ENCODE measurements at places on chromosomes 11 and 22.

DNA sequence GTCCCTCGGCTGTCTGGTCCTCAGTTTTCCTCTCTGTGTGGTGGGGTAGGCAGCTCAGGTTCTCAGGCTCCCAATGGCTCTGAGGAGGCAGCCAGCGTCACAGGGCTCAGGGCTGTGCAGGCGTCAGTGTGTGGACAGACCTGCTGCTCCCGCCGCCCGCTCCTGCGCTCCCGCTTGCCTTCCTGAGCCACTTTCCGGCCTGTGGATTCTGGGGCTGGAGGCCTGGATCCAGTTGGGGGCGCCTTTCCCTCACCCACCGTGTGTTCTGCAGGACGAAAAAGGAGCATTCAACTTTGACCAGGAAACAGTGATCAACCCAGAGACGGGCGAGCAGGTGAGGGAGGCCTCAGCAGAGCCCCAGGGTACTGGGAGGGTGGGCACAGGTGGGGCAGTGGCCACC is 14.7 kb downstream of the DPP3 start:
- no peak for DNase-seq

DNA sequence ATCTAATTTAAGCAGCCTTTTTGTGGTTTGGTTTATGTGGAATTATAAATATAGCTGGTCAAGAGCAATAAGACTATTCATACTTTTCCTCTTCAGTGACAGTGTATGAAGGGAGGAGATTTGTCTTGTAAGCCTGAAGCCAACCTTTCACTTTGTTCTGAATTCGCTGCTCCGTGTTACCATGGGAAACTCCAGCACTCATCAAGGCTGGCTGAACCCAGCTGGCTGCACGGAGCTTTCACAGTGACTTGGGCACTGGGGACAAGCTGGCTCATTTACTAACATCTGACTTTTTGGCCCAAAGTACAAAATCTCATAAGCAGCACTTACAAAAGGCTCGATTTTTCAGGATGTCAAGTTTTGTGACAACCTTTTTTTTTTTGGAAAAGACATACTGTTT is 120.4 kb upstream of the GRIA4 start:
- no peak for DNase-seq

- DNase-seq, result no peak
These were observed 13.1 kb downstream of the CELSR1 start for GRCh38 chr22:46524203-46524740.

GRCh38 chr11:35970445-35970844 is 26.6 kb downstream of the LDLRAD3 start:
- DNase-seq, result no peak

DNA sequence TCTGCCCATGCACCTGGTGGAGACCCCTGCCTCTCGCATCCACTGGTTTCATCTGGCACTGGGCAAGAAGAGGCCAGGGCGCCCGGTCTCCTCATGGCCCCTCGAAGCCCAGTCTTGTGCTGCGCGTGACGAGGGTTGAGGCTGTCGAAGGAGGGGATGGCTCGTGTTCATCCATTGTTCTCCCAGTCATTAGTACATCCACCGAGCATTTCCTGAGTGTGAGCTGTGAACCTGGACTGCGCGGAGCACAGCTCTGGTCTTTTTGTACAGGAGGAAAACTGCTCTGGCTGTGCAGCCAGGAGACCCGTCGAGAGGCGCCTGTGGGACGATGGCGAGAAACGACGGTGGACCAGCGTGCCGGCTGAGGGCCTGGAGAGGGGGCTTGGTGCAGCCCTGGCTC is 6.8 kb downstream of the CACNA1I start:
- no peak for DNase-seq

- no peak for DNase-seq
These were observed 5.7 kb downstream of the SMTN start for GRCh38 chr22:31086703-31087330.

GRCh38 chr22:38890377-38890776 is 18.4 kb upstream of the CBX6 start:
- DNase-seq, result no peak

- no peak for DNase-seq
These were observed 45.5 kb downstream of the ARFGAP2 start for GRCh38 chr11:47131136-47131535.

- no peak for DNase-seq
These were observed 7.5 kb upstream of the APOBEC3A start for GRCh38 chr22:38949889-38950405.

- no peak for DNase-seq
These were observed 103.5 kb downstream of the MICAL2 start for GRCh38 chr11:12213883-12214282.

DNA sequence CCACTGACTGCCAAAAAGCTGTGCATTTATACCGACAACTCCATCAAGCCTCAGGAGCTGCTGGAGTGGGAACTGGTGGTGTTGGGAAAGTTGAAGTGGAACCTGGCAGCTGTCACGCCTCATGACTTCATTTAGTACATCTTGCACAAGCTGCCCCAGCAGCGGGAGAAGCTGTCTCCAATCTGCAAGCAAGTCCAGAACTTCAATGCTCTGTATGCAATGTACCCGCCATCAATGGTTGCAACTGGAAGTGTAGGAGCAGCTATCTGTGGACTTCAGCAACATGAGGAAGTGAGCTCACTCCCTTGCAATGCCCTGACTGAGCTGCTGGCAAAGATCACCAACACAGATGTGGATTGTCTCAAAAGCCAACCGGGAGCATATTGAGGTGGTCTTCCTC is at the start of gene SLC22A25:
Gene SLC22A25, minus strand, starts transcription at position 67 of the 400 bp plus-strand sequence. CDS start 13,947 bp downstream, outside the sequence.
- DNase-seq, result no peak

GRCh38 chr22:21952586-21953571 is at the start of gene PPM1F:
TSS of gene PPM1F (minus strand) at chr22:21952848. CDS start at chr22:21946048, 6,800 bp downstream.
- peak; percentile 50 for DNase-seq

- DNase-seq, result no peak
These were observed 9.9 kb upstream of the IGLL5 start for GRCh38 chr22:22877523-22878210.

DNA sequence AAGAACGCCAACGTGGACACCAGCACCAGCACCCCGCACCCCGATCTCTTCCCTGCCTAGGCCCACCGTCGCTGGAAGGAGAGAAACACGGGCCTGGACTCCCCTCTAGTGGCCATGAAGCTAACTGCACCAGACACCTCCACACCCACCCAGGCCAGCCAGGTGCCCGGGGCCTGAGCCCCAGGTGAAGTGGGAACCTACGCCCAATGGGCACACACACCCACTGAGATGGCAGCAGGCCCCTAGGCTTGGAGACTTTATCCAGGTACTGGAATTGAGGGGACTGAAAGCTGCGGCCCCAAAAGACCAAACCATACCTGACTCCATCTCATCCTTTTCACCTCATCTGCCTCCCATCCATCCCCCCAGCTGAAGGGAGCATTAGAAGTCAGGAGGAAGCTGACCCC is 81.0 kb downstream of the BUD13 start:
- no peak for DNase-seq

DNA sequence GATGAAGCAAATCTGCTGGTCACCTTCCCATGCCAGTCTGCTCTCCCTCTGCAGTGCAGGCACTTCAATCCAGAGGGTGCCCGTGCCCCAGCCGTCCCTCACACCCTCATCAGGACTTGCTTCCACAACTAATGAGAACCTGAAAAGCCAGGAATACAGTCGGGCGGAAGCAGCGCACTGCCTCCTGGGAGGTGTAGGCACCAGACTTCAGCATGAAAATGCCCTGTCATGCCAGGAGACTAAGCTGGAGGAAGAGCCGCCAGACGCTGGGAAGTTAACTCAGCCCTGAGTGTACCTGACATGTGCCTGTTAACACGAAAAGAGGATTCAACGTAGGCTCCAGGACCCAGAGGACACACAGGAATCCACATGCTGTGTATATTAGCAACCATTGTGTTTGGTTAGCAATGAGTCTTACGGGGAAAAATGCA is 40.1 kb upstream of the FLI1 start:
- DNase-seq, result no peak

GRCh38 chr11:96964661-96965060 is 574.8 kb downstream of the JRKL start:
- DNase-seq, result no peak

DNA sequence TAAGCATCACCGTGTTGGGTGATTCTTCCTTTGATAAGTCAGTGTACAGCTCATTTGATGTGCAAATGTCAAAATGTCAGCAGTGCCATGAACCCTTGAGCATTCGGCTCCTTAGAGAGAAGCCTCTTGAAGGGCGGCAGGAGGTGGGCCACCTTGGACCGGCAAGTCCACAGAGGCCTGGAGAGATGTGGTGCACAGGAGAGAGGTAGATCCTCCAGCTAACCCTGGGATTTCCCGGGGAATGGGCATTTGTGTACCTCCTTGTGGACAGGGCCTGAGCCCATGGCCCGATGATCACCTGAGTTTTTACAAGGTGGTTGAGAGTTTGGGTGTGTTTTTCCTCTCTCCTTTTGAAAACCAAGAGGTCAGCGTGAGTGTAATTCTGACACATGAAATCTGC is 133.2 kb upstream of the RCN1 start:
- DNase-seq, result no peak

- no peak for DNase-seq
These were observed 42.0 kb downstream of the CDKN1C start for GRCh38 chr11:2843551-2843950.

GRCh38 chr22:18068381-18068988 is 9.3 kb upstream of the PEX26 start:
- no peak for DNase-seq

DNA sequence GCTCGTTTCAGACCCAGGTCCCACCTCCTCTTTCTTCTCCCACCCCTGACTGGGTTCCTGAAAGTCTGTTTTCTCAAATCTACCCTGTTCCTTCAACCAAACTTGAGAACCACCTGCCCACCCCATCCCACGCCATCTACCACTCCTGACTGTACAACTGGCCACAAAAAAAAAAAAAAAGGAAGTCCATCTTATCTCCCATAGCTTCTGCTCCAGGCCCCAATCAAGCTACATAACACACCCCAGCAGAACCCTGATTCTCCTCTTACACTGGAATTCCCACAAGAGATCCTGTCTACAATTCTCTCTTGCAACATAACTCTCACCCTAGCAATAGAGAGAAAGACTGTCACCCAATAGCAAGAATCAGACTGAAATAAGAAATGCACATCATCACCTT is 39.2 kb upstream of the CHST1 start:
- no peak for DNase-seq

DNA sequence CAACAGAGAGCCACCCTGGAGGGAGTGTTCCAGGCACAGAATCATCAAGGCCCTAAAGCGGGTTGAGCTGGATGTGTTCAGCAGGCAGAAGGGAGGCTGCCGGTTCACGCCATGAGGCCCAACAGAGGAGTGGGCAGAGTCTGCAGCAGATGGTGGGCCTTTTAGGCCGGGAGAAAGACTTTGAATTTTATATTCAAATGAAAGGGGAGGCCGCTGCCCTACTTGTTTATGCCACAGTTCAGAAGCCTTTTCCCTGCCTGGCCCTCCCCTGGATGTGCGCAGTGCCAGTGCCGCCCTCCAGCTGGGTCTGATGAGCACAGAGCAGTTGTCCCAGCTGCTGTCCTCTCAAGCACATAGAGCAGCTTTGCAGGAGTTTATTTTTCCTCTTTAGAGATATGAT is 46.9 kb upstream of the TTC12 start:
- DNase-seq, result no peak

- DNase-seq, result no peak
These were observed 70.9 kb downstream of the ZBTB44 start for GRCh38 chr11:130243816-130244215.

GRCh38 chr22:27748751-27749191 is 52.8 kb downstream of the MN1 start:
- no peak for DNase-seq

DNA sequence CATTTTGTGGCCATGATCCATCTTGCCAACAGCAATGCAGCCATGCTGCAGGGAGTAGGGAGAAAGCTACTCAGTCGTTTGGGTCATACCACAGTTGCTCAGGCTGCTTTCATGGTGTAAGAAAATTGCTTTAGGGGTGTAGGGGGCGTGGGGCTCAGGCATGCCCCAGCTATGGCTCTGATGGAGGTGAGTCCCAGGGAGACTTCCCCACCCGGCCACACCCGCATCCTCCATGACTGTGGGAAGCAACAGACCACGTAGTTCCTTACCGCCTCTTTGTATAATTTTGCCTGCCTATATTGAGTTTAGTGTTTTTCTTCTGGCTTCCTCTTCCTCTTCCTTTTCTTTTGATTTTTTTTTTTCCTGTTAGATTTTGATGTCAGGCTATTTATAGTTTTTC is 58.8 kb downstream of the SPECC1L start:
- DNase-seq, result no peak

DNA sequence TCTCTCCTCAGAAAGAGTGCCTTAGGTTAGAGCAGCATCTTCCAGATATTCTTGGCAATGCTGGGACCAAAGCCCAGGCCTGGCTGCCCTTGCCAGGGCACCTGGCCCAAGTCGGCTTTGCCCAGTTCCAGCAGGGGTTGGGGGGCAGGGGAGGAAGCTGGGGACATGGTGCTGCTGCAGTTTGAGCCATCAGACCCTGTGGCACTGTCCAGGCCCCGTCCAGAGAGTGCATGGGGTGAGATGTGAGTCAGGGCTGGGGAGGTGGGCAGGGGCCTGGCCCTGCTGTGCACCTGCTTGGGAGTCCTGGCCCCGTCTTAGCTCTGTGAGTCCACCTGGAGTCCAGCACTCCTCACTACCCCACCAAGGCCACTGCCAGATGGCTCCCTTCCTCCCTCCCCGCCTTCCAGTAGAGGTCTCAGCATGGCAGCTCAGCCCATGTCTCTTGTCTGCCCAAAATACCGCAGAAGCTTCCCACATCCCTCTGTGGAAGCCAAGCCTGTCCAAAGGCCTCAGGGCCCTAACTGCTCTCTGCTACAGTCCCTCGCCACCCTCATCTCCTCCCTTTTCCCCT is 16.6 kb downstream of the DERL3 start:
- no peak for DNase-seq

- DNase-seq, result no peak
These were observed 32.5 kb downstream of the AHNAK start for GRCh38 chr11:62514151-62514550.

DNA sequence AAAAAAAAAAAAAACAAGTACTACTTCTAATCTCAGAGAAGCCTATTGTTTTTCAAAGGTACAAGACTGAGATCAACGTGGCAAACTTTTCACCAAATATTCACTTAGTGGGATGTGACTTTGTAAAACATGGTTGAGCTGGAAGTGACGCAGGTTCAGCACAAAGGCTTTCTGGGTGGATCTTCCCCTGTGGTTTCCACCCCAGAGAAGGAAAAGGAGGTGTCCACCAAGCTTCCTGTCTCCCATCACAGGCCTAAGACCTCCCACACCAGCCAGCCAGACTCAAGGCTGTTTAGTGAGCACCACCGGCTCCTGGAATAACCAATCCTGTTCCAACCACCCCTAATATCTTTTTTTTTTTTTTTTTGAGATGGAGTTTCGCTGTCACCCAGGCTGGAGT is 5.7 kb downstream of the TMEM184B start:
- no peak for DNase-seq

GRCh38 chr11:3370311-3370870 is 8.6 kb downstream of the ZNF195 start:
- DNase-seq, result no peak

DNA sequence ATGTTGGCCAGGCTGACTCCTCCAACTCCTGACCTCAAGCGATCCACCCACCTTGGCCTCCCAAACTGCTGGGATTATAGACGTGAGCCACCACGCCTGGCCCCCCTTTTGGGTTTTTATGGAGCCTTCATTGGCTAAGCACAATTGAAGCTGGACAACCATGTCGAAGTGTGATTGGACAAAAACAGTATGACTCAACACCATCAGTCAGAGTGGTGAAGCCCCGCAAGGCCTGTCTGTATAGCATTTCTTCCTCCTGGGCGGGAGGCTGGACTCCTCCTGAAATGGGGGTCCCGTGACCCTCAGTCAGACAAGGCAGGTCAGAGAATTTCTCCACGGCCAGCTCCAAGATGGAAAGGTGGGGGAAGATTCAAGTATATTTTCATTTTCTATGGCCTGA is 3.1 kb upstream of the PARVB start:
- no peak for DNase-seq

GRCh38 chr22:46455446-46455845 is 82.0 kb downstream of the CELSR1 start:
- DNase-seq, result no peak

- DNase-seq, result peak; percentile 17
These were observed 1.1 kb upstream of the ATG16L2 start for GRCh38 chr11:72812967-72813739.

Data from NCI-H1048 (cell line).